ENCODE measurements at places on chromosomes 1 and 21.
A peak's percentile ranks its signal among the peaks of the same experiment; 100 is the strongest.

GRCh38 chr1:193806079-193807048 lies 620.0 kb upstream of the B3GALT2 start:
- no peak for DNase-seq
- no peak overlapping the region for H3K4me3 ChIP-seq
- no peaks in the 10 kb centered on the region for H3K4me1 ChIP-seq

DNA sequence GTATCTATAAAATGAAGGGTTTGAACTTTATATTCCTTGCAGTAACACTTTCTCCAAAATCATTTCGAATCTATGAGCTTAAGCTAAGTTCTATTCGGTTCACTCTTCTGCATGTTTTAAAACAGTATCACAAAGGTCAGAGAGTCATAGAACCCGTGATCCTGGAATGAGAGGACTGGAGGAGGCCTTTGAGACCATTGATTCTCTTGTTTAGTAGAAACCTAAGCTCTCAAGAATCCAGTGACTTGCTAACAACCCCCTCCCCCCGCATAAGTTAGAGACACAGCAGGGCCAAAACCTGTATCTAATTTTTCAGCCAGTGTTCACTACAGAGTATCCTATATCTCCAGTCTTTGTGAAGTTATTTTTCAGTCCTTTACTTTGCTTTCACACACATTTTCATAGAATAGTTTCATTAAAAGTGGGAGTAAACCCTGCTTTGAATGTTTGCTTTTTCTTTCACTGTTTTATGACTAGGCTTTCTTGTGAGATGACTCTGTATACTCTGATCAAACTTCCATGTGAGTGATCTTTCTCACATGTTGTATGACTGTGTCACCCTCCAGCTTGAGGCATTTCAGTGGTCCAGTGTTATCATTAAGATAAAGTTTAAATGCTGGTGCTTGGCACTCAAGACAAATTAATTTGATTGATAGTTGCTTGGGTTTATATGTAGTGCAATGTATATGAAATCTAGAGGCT lies 275.4 kb upstream of the SGIP1 start:
- no peak for DNase-seq
- H3K4me1 ChIP-seq: peaks cover 21% of the 10 kb centered on the region
- no peaks in the 10 kb centered on the region for H3K36me3 ChIP-seq

GRCh38 chr1:18830596-18830995 lies 28.9 kb downstream of the TAS1R2 start:
- H3K4me3 ChIP-seq: no peak overlapping the region
- H3K36me3 ChIP-seq: no peaks in the 10 kb centered on the region
- peaks cover 1% of the 10 kb centered on the region for H3K4me1 ChIP-seq
- H3K27me3 ChIP-seq: peaks cover 19% of the 10 kb centered on the region

DNA sequence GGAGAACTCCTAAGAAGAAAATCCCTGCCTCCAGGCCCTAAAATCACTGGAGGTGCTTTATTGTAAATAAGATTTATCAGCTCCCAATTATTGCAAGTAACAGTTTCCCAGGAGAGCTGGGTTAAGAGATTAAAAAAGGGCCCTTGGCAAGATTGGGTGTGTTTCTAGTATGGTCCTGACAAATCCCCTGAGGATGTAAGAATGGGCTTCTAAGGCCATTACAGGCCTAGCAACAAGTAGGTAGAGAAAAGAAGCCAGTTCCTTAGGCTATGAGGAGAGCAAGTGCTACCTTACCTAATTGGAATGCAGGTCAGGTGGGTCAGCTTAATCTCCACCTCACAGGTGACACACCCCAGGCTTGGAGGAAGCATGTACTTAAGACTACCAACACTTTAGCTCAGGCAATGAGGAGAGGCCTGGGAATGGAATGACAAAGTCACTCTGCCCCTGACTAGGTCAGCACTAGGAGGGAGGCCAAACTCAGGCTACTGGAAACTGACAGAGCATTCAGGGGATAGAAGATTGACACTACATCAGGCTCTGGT lies 6.8 kb upstream of the OTUD7B start:
- H3K27me3 ChIP-seq: no peaks in the 10 kb centered on the region
- H3K27ac ChIP-seq: no peak overlapping the region
- H3K36me3 ChIP-seq: no peaks in the 10 kb centered on the region
- no peak for DNase-seq

DNA sequence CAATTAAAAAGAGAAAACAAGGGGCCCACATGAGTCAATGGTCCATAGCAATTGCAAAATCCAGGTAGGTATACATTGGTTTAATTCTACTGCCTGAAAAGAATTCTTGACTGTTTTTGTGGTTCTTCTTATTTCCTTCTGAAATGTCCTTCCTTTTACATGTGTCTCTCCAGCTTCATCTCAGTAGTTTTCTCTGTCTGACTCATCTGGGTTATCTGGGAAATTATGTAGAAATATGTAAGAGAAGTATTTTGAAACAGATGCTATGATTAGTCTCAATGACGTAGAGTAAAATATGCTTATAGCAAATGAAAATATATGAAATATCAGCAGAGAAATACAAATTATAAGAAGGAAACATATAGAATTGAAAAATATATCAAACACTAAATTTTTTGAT lies 953.2 kb downstream of the BRINP3 start:
- H3K27ac ChIP-seq: no peak overlapping the region
- H3K27me3 ChIP-seq: no peaks in the 10 kb centered on the region
- no peaks in the 10 kb centered on the region for H3K36me3 ChIP-seq
- H3K4me3 ChIP-seq: no peak overlapping the region
- H3K4me1 ChIP-seq: no peaks in the 10 kb centered on the region

GRCh38 chr1:164240081-164240480 lies 318.9 kb upstream of the PBX1 start:
- H3K4me1 ChIP-seq: no peaks in the 10 kb centered on the region
- no peak overlapping the region for H3K27ac ChIP-seq
- H3K4me3 ChIP-seq: no peak overlapping the region
- no peaks in the 10 kb centered on the region for H3K36me3 ChIP-seq
- no peak for DNase-seq

DNA sequence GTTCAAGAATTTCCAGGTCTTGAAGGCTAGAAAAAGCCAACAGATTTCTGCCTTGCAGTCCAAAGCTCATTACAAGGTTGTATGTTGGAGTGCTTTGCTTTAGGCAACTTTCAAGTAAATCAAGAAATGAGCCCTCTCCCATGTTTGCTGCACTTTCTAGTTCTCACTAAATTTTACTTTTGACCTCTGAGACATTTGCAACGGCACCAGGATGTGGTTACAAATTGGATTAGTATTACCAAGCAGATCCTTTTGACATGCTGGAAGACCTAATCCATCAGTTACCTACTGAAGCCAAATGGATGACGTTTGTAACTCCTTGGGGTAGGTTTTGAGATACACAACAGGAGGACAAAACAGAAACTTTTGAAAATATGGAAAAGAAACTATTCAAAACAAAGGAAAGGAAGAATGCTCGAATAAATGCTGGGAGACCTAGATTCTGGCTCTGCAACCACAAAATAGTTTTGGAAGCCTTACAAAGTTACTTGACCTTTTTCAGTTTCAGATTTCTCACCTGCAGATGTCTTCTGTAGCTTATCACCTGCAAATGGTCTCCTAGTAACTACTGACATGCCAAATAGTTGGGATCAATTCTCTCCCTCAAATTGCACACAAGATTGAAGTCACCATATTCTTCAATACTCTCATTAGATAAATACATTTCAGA lies 251.7 kb upstream of the ADGRL2 start:
- H3K36me3 ChIP-seq: no peaks in the 10 kb centered on the region
- no peak overlapping the region for H3K27ac ChIP-seq
- no peaks in the 10 kb centered on the region for H3K4me1 ChIP-seq
- DNase-seq: no peak
- H3K27me3 ChIP-seq: no peaks in the 10 kb centered on the region

GRCh38 chr1:109712321-109712864 lies 342 bp downstream of the GSTM5 start:
- no peak for DNase-seq
- H3K27me3 ChIP-seq: peaks cover 3% of the 10 kb centered on the region
- peaks cover 3% of the 10 kb centered on the region for H3K36me3 ChIP-seq
- no peak overlapping the region for H3K4me3 ChIP-seq
- H3K4me1 ChIP-seq: peaks cover 3% of the 10 kb centered on the region

- H3K4me3 ChIP-seq: peak overlapping the region; percentile 98
- DNase-seq: no peak
- peaks cover 57% of the 10 kb centered on the region for H3K4me1 ChIP-seq
- no peaks in the 10 kb centered on the region for H3K27me3 ChIP-seq
- H3K27ac ChIP-seq: peak overlapping the region; percentile 95
These were observed 15.8 kb downstream of the INPP5B start for GRCh38 chr1:37931102-37931360.

GRCh38 chr1:6258675-6259074 lies 2.2 kb downstream of the GPR153 start:
- DNase-seq: no peak
- H3K27ac ChIP-seq: no peak overlapping the region
- H3K36me3 ChIP-seq: no peaks in the 10 kb centered on the region
- peaks cover 14% of the 10 kb centered on the region for H3K4me1 ChIP-seq

DNA sequence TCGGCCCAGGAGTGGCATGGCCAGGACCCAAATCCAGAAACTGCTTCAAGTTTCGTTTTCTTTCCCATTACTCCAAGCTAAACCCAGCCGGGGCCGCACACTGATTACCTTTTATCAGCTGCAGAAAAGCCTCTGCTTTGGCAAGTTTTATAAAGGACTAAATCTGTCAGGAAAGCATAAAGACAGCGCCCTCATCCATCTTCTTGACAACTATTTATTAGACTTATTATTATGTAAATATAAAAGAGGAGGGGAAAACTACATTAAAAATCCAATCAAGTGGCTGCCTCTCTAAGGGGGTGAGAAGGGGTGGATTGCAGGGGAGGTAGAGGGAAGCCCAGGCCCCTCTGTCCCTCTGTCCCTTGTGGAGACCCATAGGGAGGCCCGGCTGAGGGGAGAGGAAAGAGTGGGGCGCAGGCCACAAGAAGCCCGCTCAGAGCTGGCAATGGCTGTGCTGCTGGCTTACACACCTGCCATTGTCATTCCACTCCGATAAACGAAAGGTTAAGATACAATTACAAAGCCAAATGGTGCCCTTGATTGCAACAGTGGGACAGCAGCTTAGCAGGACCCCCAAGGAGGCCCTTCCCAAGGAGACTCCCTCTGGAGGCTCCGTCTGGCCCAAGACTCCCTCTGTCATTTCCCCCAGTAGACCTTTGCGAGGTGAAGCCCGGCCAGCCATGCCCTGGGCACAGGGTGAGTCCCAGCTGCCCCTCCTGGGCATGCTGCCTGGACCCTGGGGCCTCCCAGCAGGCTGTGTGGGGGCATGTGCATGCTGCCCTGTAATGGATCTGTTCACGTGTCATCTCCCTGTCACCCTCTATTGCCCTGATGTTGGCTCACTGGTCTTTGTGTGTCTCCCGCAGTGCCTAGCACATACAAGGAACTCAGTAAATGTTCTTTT lies 45.4 kb downstream of the KCND3 start:
- no peak overlapping the region for H3K27ac ChIP-seq
- H3K4me1 ChIP-seq: peaks cover 5% of the 10 kb centered on the region
- no peak overlapping the region for H3K4me3 ChIP-seq
- no peak for DNase-seq
- peaks cover 13% of the 10 kb centered on the region for H3K27me3 ChIP-seq

Data from naive thymus-derived CD8-positive, alpha-beta T cell (primary cell).